ENCODE measurements at places on chromosomes 12 and 14.

- DNase-seq = no peak
Observed at GRCh38 chr12:6228535-6229223, 28.5 kb downstream of the CD9 start.

GRCh38 chr14:92515546-92516343 is 2.2 kb downstream of the RIN3 start:
- DNase-seq = no peak

DNA sequence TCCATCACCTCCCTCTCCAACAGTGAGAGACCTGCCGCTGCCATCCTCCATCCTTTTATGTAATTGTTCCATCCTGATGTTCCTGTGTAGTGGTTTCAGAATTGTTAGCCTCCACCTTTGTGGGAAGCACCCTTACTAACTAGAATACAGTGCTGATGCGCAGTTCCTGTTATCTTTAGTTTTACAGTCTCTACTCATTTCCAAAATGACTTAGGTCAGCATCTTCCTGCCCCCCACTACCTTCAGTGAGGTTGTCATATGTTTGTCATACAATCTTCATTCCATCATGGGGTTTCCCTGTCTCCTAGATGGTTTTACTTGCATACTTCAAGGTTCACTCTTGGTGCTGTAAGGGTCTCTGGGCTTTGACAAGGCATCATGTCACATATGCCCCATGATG is 69.8 kb downstream of the EML1 start:
- no peak for DNase-seq

GRCh38 chr14:88040146-88040545 is 35.2 kb downstream of the GPR65 start:
- no peak for DNase-seq

DNA sequence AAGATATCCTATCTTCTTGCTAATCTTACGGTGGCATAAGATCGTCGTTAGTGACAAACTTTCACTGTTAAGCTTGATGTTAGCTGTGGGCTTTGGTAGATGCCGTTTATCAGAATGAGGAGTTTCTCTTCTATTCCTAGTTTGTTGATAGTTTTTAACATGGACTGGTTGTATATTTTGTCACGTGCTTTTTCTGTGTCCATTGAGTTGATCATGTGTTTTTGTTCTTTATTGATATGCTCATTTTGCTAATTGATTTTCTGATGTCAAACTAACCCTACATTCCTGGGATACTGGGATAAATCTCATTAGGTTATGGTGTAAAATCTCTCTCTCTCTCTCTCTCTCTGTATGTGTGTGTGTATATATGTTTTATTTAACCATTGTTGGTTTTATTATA is 545.1 kb downstream of the AACS start:
- no peak for DNase-seq

DNA sequence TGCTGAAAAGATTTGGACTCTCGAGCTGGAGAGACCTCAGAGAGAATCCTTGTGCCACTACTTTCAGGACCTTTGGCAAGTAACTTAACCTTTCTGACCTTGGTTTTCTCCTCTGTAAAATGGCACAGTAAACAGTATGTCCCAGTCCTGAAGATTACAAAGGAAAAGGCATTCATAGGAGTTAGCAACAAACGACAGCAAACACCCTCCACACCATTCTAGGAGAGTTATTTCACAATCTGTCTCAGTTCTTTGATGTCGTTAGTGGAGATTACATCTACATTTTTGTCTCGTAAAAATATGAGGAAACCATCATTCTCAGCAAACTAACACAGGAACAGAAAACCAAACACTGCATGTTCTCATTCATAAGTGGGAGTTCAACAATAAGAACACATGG is 205.7 kb downstream of the ITPR2 start:
- no peak for DNase-seq

DNA sequence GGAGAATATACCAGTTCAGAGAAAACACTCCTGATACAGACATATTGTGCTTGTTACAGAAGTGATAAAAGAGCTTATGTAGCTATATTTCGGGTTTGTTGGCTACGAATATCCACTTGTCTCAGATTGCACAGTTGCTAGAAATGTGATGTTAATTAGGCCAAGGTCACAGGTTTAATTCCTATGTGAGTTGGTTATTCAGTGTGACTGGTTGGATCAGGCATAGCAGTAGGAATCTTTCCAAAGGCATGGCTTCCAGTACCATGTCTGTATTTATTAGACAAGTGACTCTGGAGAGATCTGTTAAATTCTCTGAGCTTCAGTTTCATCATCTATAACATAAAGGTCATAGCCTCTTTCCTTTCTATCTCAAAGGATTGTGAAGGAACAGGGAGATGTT is 152.7 kb upstream of the KITLG start:
- no peak for DNase-seq

Data from stimulated activated CD4-positive, alpha-beta T cell treated with anti-CD3 and anti-CD28 coated beads, Interleukin-2, amount 100 ng/mL, for 4 hours (primary cell).